ENCODE measurements at places on chromosomes 13 and 19.

DNA sequence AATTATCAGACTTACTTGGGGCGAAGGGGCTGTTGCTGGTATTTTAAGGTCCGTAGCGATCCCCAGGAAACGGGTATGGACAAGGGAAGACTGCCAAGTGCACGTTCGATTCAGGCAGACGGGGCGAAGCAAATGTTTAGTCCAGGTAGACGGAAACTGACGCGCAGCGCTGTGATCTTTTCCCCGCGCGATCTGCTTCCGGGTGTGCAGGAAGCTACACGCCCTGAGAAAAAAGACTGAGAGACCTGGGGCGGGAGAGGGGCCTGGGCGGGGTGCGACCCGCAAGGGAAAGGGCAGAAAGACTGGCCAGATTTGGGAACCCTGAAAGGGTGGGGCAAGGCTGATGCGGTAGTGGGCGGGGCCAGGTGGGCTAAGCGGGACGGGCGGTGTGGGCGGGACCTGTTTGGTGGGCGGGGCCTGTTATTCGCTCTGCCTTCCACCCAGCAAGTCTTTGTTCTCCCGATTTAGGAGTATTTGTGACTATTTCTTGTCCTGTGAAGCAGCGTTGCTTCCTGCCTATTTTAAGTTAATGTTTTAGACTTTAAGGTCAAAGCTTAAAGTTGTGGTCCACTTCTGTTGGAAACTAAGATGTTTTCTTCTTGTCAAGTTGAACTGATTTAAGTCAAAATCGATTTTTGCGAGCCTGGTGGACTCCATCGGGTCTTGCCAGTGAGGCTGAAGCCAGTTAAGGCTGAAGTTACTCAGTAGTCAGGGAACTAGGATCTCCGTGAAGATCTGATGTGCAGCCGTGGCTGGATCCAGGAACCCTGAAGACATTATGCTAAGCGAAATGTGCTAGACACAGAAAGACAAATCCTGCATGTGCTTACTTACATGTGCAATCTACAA lies at the start of gene ZNF836:
ZNF836 (minus strand) TSS at position 301 of the 849 bp plus-strand sequence. CDS start 3,549 bp downstream, outside the sequence.
- DNase-seq: no peak

GRCh38 chr13:113736258-113736731 lies 22.7 kb upstream of the TMEM255B start:
- DNase-seq: no peak

DNA sequence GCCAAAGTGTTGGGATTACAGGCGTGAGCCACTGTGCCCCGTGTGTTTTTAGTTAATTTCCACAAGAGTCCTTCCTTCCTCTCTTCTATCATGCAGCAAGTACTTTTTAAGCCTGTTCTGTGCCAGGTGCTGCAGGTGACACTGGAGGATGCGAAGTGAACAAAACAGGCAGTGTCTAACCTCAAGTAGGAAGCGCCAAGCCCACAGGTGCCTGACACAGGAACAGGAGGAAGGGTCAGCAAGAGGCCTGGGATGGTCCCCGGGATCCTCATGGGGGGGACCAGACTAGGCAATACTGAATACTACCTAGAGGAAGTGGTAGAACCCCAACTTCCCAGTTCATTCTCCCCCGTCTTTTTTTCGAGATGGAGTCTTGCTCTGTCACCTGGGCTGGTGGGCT lies 1.8 kb upstream of the CALR start:
- no peak for DNase-seq

DNA sequence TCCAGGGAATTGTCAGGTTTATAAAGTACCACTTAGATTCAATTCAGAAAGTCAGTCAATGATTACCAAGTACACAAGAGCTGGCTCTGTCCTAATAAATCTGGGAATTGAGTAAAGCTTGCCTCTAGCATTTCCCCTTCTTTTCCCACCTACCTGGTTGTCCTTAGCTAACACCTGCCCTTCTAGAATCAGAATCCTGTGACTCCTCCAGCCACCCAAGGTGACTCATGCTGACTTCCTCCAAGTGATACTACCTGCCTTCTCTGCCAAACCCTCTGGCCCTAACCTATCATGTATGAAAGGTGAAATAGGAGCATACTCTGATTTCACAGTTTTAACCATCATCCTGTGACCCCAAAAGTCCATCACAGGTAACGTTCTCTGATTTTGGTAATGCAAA lies 151.2 kb downstream of the DIAPH3 start:
- no peak for DNase-seq

DNA sequence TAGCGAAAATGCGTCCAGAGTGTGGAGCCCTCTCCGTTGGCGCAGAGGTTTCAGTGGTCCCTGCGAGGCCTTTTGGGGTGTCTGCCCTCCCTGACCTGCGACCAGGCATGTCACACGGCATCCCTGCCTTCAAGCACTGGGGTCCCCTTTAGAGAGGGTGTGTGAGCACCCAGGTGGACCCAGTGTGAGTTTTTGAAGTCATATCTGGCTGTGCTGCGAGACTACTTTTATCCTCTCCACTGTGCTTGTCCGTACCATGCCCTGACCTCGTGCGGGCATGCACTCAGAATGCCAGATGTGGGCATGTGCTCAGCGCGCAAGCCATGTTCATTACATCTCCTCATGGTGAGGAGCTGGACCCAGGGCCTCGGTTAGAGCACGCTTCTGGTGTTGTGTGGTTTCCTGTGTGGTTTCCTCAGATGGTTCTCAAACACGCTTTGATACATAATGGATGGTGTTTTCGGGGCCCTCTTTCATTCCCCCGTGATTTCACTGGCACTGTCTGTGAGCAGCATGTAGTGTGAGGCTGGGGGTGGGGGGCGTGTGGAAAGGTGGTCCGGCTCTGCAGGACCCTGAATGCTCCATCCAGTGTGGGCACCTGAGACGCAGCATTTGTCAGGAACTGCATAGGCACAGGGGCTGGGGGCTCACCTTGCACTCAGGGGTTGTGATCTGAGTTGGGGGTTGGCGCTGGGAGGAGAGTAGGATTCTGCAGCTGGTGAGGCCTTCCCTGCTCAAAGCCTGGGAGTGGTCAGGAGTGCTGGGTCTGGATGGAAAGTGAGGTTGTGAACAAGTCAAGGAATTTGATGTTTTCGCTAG lies 2.3 kb downstream of the TFDP1 start:
- no peak for DNase-seq

GRCh38 chr19:7932276-7932929 lies 6.5 kb upstream of the CTXN1 start:
- no peak for DNase-seq

DNA sequence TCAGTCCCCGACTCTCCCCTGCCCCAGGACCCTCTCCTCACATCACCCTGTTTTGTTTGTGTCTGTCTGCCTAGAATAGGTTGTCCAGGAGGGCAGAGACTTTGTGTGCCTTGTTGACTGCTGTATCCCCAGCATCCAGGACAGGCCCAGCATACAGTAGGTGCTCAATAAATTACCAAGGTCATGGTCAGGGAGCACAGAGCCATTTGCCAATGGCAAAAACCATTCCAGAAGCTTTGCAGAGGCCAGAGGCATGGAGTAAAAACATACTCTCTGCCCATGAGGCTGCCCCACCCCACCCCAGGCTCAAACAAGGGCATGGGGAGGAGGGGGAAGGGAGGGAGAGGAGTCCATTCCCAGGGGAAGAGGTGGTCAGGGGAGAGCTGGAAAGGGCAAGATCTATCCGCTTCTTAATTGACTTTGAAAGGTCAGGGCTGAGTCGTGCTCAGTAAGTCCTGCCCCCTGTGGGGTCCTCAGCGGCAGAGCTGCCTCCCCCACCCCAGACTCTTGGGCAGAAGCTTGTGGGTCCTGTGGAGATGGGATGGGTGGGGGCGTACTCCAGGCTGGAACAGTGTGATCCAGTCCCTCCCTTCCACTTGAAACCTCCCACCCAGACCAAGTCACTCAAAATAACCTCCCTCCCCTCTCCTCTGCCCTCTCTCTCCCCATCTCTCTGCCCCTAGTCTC lies 4.4 kb downstream of the GPR4 start:
- no peak for DNase-seq

DNA sequence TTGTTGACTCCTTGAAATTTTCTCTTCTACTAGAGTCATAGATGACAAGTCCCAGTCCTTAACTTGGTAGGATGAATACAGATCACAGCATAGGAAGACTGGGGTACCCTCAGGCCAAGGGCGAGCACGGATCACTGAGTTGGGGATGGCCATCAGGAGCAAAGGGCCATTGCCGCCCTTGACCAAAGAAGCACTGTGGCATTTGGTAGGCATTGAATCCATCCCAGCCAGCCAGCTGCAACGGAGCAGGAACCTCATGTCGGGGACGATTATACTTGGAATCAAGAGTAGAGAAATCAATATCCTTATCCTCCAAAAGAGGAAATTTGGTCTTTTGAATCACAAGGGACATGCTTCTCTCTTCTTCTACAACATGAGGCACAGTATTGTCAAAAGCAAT lies 50.1 kb upstream of the ZNF573 start:
- no peak for DNase-seq

- no peak for DNase-seq
Measured at GRCh38 chr19:51019544-51019925, at the start of gene KLK10. Gene KLK10 (minus strand): TSS chr19:51019709. CDS start chr19:51019130, 579 bp downstream.

- DNase-seq: no peak
Measured at GRCh38 chr19:20318616-20319015, 151.6 kb downstream of the ZNF486 start.

DNA sequence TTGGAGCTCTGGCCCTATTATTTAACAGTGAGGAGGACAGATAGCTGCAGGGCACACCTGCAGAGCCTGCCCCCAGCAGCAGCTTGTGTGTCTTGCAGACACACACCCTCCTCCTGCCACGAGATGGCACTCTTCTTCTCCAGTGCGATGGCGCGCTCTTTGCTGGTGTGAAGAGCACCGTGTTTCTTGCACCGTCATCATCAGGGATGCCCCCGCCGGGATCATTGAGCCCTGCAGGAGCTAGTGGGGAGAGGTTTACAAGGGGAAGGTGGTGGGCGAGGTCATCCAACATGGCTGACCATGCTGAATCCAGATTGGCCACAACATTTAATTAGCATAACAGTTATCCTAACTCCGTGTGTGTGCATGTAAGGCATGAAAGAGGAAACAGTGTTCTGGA lies 105.6 kb downstream of the RAB20 start:
- peak; percentile 76 for DNase-seq

DNA sequence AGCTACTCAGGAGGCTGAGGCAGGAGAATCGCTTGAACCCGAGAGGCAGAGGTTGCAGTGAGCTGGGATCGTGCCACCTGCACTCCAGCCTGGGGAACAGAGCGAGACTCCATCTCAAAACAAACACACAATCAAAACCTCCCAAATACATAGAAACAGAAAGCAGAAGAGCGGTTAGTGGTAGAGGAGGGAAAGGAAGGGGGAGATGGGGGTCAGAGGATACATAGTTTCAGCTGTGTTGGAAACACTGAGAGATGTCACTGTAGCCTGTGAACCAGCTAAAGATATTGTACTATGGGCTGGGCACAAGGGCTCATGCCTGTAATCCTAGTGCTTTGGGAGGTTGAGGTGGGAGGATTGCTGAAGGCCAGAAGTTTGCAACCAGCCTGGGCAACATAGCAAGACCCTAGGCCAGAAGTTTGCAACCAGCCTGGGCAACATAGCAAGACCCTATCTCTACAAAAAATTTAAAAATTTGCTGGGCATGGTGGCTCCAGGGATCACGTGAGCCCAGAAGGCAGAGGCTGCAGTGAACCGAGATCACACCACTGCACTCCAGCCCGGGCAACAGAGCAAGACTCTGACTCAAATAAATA lies 49.9 kb downstream of the GNG7 start:
- no peak for DNase-seq

GRCh38 chr13:107643615-107644014 lies 571.7 kb downstream of the LIG4 start:
- peak; percentile 35 for DNase-seq

DNA sequence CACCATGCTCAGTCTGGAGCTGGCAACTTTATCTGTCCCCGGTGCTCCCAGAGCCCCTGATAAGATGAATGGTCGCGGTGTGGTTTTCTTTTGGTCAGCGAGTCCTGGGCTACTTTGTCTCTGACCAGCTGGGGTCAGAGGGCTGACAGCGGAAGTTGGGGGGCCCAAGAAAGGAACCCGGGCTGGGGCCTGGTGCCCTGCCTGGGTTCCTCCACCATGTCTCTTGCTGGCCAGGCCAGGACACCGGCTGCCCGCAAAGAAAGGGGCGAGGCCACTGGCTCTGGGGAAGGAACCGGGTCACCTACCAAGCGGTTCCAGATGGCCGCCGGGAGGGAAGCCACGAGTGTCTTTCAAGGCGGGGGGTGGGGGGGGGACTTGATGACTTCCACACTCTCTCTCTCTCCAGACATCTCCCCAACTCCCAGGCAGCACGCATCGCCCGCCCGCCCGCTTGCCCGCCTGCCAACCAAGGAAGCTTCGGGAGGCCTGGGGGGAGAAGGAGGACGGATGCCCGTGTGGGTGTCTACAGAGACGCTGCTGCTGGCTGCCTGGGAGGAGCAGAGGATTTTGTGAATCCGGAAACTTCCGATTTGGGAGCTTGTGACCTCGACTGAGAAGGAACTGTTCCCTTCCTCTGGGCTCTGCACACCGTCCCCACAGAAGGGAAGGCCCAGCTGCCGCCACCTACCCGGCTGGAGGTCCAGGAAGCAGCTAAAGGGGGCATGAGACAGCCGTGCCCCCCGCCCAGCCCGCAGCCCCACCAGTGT lies 1.1 kb downstream of the PIP5K1C start:
- no peak for DNase-seq

DNA sequence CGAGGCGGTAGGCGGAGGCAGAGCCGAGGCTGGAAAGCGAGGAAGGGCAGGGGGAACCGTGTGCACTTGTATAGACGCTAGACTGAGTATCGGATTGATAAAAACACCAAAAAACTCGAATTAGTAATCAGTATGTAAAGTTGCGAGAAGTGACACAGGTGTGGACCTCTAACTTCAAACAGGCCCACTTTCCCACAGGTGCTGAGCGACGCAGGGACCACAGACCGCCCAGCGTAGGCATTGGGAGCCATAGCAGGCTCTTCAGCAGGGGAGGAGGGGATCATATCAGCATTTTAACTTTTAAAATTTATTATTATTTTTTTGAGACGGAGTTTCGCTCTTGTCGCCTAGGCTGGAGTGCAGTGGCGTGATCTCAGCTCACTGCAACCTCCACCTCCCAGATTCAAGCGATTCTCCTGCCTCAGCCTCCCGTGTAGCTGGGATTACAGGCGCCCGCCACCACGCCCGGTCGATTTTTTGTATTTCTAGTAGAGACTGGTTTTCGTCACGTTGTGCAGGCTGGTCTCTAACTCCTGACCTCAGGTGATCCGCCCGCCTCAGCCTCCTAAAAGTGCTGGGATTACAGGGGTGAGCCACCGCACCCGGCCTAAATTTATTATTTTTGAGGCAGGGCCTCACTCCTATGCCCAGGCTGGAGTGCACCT lies 574 bp downstream of the VMAC start:
- DNase-seq: no peak
